ENCODE measurements at places on chromosomes 2 and 18. TPM values are rescaled to one million over a fixed set of nuclear protein-coding genes. Genes with fewer than 3 reads are reported as not detected.

Gene GRB14
- 3.9 TPM for total RNA-seq

Gene ALPI
- not detected for total RNA-seq

Gene IL36B
- total RNA-seq, result not detected

Gene KCTD1
- 118 TPM for total RNA-seq

Gene TSPYL6
- not detected for total RNA-seq

Gene ACTG2
- total RNA-seq, result 444 TPM

Gene SF3B6
- 20.1 TPM for total RNA-seq

Gene DLGAP1
- total RNA-seq, result not detected

Gene MPP4
- total RNA-seq, result not detected

Gene SAG
- 1.5 TPM for total RNA-seq

Gene CABLES1
- 19.6 TPM for total RNA-seq

Gene C2orf15
- 1.8 TPM for total RNA-seq

Gene SP5
- total RNA-seq, result 5.8 TPM

Gene UPP2
- not detected for total RNA-seq

Gene IL1F10
- total RNA-seq, result not detected

Gene SERPINB3
- total RNA-seq, result not detected

Gene HDAC4
- 28.1 TPM for total RNA-seq

Data from stomach (tissue), 19 donors.